ENCODE measurements at places on chromosomes 11 and 22.

DNA sequence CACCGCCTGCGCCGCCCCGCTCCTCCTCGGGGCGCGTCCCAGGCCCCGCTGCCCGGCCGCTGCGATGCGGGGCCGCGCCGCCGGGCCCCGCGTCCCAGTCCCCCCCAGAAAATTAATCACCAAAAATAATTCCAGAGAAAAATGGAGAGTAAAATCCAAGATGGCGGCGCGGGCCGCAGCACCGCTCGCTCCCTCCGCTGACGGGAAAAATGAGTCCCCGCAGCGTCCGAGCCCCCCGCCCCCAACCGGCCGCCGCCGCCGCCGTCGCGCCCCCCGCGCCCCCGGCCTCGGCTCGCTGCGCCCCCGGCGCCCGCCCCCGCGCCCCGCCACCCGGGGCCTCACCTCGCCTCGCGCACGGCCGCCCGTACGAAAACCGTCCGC, at the start of gene KMT5B:
Gene KMT5B (minus strand): TSS at position 162 of the 381 bp plus-strand sequence. CDS start 23,220 bp downstream, outside the sequence.
- H3K27me3 ChIP-seq: no peaks in the 10 kb centered on the region
- H3K4me1 ChIP-seq: peaks cover 53% of the 10 kb centered on the region
- DNase-seq: no peak
- peak within 1 kb of the TSS; percentile 95 for H3K4me3 ChIP-seq
- peak within 1 kb of the TSS; percentile 98 for H3K27ac ChIP-seq
- H3K36me3 ChIP-seq: no peaks in the 10 kb centered on the region

DNA sequence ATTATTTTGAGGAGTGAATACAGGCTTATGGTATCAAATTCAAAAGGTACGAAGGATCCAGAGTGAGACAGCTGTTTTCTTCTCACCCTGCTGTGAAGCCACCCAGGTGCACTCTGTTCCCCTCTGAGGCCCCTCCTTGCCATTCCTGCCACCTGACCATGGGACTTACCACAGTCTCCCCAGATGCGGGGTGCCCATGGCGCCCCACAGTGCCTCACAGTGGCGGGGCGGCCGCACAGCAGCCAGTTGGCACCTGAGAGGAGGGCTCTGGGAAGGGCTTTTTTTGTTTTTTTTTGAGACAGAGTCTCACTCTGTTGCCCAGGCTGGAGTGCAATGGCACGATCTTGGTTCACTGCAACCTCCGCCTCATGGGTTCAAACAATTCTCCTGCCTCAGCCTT, 151.7 kb downstream of the CEP164 start:
- H3K36me3 ChIP-seq: no peaks in the 10 kb centered on the region
- no peak overlapping the region for H3K27ac ChIP-seq
- H3K27me3 ChIP-seq: no peaks in the 10 kb centered on the region
- no peak overlapping the region for H3K4me3 ChIP-seq

- H3K4me1 ChIP-seq: no peaks in the 10 kb centered on the region
- no peaks in the 10 kb centered on the region for H3K27me3 ChIP-seq
- no peak overlapping the region for H3K27ac ChIP-seq
- no peaks in the 10 kb centered on the region for H3K36me3 ChIP-seq
- H3K4me3 ChIP-seq: no peak overlapping the region
Observed at GRCh38 chr11:26335903-26336302, 4.0 kb downstream of the ANO3 start.

DNA sequence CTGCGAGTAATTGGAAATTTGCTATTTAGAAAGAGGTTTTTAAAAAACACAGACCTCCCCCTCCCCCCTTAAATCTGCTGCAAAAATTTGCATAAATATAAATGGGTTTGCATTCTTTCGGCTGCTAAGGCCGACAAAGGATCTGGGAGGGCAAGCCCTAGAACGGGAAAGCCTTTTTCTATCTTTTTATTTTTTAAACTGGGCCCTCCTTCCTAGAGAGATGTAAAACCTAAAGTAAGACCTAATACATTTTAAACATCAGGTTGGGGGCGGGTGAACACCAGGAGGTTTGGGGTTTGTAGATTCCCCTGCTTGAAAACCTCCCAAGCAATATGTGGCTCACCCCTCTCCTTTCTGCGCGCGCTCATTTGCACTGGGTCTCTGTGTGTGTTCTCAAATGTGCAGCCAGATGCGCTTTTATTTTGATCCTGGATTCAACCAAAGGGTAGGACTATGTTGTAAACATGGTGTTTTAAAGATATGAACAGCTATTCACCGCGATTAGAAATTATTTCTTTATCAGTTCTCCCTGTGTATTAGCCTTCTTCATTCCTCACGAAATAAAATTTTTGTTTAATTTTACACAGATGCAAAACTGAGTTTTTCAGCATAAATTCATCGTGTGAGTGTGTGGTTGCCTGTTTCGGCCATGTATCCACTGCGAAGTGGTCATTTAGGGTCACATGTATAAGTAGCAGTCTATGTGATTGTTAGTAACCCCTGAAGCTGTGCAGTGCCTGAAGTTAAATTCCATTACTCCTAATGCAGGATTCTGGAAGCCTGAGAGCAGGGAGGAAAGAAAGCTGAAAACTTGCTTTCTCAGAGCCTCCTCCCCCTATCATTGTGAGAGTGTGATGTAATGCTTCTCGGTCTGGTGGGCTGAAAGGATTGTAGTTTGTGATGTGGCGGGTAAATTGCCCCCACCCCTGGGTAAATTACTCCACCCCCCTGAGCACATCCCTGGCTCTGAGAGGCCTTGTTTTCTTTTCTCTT, 988 bp downstream of the TNRC6B start:
- H3K36me3 ChIP-seq: no peaks in the 10 kb centered on the region
- H3K27ac ChIP-seq: peak overlapping the region; percentile 79
- H3K4me1 ChIP-seq: peaks cover 50% of the 10 kb centered on the region
- peak overlapping the region; percentile 79 for H3K4me3 ChIP-seq
- H3K27me3 ChIP-seq: no peaks in the 10 kb centered on the region

DNA sequence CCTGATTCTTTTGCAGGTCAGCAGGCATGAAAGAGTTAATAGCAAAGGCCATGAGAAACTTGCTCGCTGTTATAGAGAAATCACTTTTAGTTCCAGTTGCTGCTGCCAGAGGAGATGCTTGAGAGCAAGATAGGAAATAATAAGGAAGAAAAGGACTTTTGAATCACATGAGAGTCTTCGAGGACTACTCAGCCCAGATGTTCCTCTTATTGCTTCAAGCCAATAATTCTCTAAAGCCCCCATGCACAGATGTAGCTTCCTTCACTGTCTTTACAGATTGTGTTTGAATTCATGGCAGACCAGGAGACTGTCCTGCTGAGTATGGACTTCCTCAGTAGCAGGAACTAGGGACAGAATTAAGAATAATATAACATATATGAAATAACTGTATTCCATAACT, 50.1 kb upstream of the OLFML1 start:
- no peaks in the 10 kb centered on the region for H3K4me1 ChIP-seq
- H3K27me3 ChIP-seq: no peaks in the 10 kb centered on the region
- no peak overlapping the region for H3K27ac ChIP-seq

GRCh38 chr22:47380692-47381091, 618.2 kb downstream of the TBC1D22A start:
- DNase-seq: no peak
- no peaks in the 10 kb centered on the region for H3K4me1 ChIP-seq
- no peaks in the 10 kb centered on the region for H3K36me3 ChIP-seq
- H3K27ac ChIP-seq: no peak overlapping the region
- no peak overlapping the region for H3K4me3 ChIP-seq

- no peaks in the 10 kb centered on the region for H3K36me3 ChIP-seq
- H3K4me3 ChIP-seq: peak overlapping the region; percentile 48
- no peak for DNase-seq
- no peaks in the 10 kb centered on the region for H3K27me3 ChIP-seq
- peak overlapping the region; percentile 73 for H3K27ac ChIP-seq
Observed at GRCh38 chr22:40534379-40535188, 101.9 kb downstream of the MRTFA start.

GRCh38 chr22:28394513-28395110, 285.0 kb downstream of the TTC28 start:
- no peaks in the 10 kb centered on the region for H3K27me3 ChIP-seq
- H3K36me3 ChIP-seq: no peaks in the 10 kb centered on the region
- no peak overlapping the region for H3K27ac ChIP-seq
- H3K4me1 ChIP-seq: peaks cover 23% of the 10 kb centered on the region

DNA sequence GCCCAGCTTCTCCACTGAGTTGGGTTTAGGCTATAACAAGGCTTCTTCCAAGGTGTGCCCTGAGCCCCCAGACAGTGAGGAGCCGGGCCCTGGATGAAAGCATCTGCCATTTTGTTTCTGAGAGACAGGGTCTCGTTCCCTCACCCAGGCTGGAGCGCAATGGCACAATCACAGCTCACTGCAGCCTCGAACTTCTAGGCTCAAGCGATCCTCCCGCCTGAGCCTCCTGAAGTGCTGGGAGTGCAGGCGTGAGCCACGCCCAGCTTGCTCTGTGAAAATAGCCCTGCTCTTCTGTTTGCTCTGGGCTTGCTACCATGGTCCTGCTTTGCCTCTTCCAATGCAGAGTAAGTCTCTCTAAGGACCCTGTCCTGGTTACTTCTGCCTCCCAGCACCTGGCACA, 6.7 kb downstream of the DENND6B start:
- H3K27ac ChIP-seq: no peak overlapping the region
- no peak overlapping the region for H3K4me3 ChIP-seq
- no peaks in the 10 kb centered on the region for H3K4me1 ChIP-seq
- H3K36me3 ChIP-seq: no peaks in the 10 kb centered on the region

- no peaks in the 10 kb centered on the region for H3K36me3 ChIP-seq
- H3K27me3 ChIP-seq: no peaks in the 10 kb centered on the region
- peaks cover 7% of the 10 kb centered on the region for H3K4me1 ChIP-seq
- H3K4me3 ChIP-seq: peak overlapping the region; percentile 88
Observed at GRCh38 chr11:134070342-134070845, 1.5 kb downstream of the JAM3 start.

- H3K27me3 ChIP-seq: no peaks in the 10 kb centered on the region
- H3K27ac ChIP-seq: no peak overlapping the region
- no peak for DNase-seq
- no peaks in the 10 kb centered on the region for H3K4me1 ChIP-seq
- no peak overlapping the region for H3K4me3 ChIP-seq
- no peaks in the 10 kb centered on the region for H3K36me3 ChIP-seq
Observed at GRCh38 chr22:48659404-48659996, 1168.2 kb downstream of the BRD1 start.

GRCh38 chr22:17753401-17753989, 20.8 kb downstream of the BID start:
- no peaks in the 10 kb centered on the region for H3K4me1 ChIP-seq
- no peaks in the 10 kb centered on the region for H3K27me3 ChIP-seq
- H3K36me3 ChIP-seq: no peaks in the 10 kb centered on the region
- no peak for DNase-seq

- no peaks in the 10 kb centered on the region for H3K4me1 ChIP-seq
- DNase-seq: peak; percentile 4
- no peak overlapping the region for H3K27ac ChIP-seq
- H3K36me3 ChIP-seq: no peaks in the 10 kb centered on the region
- H3K27me3 ChIP-seq: no peaks in the 10 kb centered on the region
- no peak overlapping the region for H3K4me3 ChIP-seq
Observed at GRCh38 chr11:95512177-95512576, 277.4 kb downstream of the FAM76B start.

- DNase-seq: no peak
- peaks cover 6% of the 10 kb centered on the region for H3K4me1 ChIP-seq
- no peaks in the 10 kb centered on the region for H3K27me3 ChIP-seq
- no peaks in the 10 kb centered on the region for H3K36me3 ChIP-seq
- H3K27ac ChIP-seq: no peak overlapping the region
Observed at GRCh38 chr11:69879729-69880005, 60.5 kb upstream of the FGF3 start.

DNA sequence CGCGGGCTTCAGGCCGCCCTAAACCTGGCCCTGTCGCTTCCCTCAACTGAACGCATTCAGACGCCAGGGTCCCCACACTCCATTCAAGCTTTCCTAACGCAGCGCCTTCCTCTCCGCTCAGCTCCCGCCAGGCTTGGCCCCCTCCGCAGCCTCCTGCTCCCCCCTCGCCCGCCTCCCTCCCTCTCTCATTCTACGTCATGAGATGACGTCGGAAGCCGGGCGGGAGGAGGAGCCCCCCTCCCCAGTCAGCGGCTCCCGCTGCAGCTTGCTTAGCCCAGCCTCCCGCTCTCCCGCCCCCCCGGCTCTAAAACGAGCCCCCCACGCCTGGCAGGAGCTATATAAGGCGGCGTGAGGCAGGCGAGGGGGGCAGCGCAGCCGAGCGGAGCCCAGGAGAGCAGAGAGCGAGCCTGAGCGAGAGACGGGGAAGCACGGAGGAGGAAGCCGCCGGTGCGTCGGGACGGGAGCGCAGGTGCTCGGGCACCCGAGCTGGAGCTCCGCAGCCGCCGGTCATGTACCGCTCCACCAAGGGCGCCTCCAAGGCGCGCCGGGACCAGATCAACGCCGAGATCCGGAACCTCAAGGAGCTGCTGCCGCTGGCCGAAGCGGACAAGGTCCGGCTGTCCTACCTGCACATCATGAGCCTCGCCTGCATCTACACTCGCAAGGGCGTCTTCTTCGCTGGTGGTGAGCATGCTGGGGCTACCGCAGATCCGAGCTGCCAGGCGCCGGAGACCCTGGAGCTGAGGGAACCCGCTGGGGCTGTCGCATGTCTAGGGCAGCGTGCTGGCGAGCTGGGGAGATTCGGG, at the start of gene NPAS4:
Gene NPAS4 (plus strand): TSS at position 365 of the 806 bp plus-strand sequence. CDS start 145 bp downstream, at position 510.
- H3K36me3 ChIP-seq: peaks cover 12% of the 10 kb centered on the region
- H3K27me3 ChIP-seq: no peaks in the 10 kb centered on the region
- H3K4me1 ChIP-seq: peaks cover 32% of the 10 kb centered on the region
- no peak for DNase-seq
- peak within 1 kb of the TSS; percentile 54 for H3K4me3 ChIP-seq
- no peak within 1 kb of the TSS for H3K27ac ChIP-seq

DNA sequence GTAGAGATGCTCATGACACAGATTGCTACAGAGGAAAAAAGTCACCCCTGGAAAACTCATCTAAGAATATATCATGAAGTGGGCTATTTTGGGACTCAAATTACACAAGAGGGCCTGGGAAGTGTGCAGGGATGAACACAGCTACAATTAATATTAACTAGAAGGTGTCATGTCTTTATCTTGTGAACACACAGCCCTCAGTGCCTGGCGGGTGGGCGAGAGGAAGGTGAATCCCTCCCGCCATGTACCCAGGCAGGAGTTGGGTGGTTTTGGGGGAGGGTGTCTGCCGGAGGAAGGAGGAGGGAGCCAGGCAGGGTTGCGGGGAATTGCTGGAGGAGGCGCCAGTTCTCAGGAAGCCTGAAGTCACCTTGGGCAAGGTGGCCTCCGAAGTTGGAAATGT, 5.1 kb upstream of the FAM83F start:
- no peak overlapping the region for H3K27ac ChIP-seq
- no peaks in the 10 kb centered on the region for H3K4me1 ChIP-seq
- H3K36me3 ChIP-seq: no peaks in the 10 kb centered on the region
- DNase-seq: no peak
